Stimulated activated memory B cell treated with anti-CD40 and anti-IgM and Interleukin-4, amounts not matched to agents 10 μg/mL and 1 μg/mL and 100 μg/mL, for 72 hours (primary cell): ENCODE measurements at places on chromosomes 6 and 20.

- ATAC-seq = no peak
Measured at GRCh38 chr20:13085275-13085674, 76.5 kb downstream of the SPTLC3 start.

DNA sequence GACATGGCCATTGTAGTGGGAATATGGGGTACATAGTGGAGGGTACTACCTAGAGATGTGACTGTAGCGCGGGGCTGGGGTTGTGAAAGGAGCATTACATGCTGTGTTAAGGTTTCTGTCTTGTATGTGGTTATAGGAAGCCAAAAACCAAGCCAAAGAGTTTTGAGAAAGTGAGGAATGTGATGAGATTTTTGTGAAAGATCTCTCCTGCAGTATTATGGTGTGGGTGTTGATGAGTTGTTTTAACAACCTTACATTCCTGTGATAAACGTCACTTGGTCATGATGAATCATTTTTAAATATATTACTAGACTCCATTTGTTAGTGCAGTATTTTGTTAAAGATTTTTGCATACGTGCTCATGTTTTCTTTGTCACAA, 48.9 kb downstream of the ZFAND3 start:
- no peak for ATAC-seq

DNA sequence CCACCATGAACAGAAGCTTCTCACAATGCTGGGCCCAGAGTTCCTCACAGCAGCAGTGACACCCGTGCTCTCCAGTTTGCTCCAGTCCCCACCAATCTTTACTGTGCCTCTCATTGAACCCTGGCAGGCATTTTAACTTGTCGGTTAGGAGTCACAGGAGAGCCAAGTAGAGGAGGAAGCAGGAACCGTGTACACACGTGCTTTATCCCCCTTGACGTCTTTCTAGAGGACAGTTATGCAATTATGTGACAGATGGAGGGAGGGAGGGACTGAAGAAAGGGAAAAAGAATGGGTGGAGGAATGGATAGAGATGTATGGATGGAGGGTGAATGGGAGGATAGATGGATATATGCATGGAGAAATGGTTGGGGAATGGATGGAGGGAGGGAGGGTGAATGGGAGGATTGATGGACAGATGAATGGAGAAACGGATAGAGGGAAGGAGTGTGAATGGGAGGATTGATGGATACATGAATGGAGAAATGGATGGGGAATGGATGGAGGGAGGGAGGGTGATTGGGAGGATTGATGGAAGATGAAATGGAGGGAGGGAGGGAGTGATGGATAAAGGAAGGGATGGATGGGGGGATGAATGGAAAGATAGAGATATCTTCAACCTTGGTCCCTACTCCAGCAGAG, 26.0 kb downstream of the RBM38 start:
- no peak for ATAC-seq

DNA sequence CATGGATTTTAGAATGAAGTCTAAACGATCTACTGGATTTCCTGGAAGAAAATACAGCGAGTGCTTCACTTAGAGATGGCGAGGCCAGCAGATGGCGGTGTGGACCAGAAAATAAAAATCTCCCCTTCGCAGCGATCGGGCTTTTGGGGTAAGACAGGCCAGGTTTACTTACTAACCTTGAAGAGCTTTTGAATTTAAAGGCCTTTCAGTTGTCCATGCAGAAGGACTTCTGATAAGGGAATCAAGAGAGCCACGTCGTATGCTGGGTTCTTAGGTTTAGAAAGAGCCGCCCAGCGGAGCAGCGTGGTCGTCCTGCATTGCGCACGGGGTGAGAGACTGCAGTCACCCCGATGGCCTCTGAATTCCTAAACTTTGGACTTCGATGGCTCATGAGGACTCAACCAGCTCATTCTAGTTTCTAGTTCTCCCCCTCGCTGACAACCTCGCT, 125.2 kb upstream of the RALGAPA2 start:
- ATAC-seq = no peak

GRCh38 chr6:110325197-110325596, 33.0 kb downstream of the METTL24 start:
- ATAC-seq = no peak
